ENCODE measurements at places on chromosomes 12 and 14.

DNA sequence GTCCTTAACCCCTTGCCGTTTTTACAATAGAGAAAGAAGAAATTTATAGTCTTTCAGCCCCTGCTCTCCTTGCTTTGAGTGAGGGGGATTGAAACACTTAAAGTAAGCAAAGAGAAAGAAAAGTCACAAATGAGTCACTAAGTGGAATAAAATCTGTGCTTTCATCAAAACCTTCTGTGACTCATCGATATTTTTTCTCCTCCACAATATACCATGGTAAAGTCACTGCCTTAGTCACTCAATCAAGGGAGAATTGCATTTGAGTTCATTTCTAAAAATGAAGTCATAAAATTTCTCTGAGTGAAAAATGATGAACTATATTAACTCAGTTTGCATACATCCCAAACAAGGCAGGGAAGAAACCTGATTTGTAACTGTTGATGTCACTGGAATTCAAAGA, 470.3 kb downstream of the FOXG1 start:
- DNase-seq, result no peak

DNA sequence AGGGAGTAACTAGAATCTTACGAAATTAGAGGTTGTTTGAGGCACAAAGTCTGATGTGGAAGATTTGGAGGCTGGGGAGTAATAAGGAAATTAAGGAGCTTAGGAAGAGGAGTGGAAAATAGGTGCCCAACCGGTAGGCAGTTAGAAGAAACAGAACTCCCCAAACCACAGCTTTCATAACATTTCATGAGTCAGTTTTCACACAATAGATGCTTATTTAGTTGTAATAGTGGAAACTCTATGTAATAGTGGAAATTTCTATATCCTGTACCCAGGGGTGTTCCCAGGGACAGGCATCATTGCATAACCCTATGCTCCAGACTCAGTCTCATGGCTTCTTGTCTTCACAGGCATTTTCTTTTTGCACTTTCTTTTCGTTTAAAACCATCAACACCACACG, 8.3 kb downstream of the C3AR1 start:
- DNase-seq, result no peak

GRCh38 chr12:89636776-89637160, 71.9 kb downstream of the ATP2B1 start:
- no peak for DNase-seq

GRCh38 chr12:14262771-14263511, 102.5 kb upstream of the ATF7IP start:
- no peak for DNase-seq

- peak; percentile 51 for DNase-seq
Observed at GRCh38 chr14:103848175-103849077, 1.1 kb upstream of the PPP1R13B start.

DNA sequence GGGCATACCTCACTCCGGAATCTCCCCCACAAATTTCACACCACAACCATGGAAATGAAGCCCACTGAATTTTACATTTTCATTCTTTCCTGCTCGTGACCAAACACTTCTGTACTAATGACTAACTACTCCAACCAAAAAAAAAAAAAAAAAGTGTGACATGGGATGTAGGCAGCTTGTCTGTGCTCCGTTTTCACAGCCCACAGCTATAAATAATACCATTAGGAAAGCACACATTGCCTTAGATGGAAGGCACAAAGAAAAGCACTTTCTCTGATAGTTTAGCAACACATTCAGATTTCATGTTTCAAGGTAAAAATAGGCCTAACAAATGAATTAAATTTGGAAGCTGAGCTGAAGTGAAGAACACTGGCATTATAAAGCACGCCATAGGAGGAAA, 42.5 kb downstream of the DUSP6 start:
- no peak for DNase-seq

DNA sequence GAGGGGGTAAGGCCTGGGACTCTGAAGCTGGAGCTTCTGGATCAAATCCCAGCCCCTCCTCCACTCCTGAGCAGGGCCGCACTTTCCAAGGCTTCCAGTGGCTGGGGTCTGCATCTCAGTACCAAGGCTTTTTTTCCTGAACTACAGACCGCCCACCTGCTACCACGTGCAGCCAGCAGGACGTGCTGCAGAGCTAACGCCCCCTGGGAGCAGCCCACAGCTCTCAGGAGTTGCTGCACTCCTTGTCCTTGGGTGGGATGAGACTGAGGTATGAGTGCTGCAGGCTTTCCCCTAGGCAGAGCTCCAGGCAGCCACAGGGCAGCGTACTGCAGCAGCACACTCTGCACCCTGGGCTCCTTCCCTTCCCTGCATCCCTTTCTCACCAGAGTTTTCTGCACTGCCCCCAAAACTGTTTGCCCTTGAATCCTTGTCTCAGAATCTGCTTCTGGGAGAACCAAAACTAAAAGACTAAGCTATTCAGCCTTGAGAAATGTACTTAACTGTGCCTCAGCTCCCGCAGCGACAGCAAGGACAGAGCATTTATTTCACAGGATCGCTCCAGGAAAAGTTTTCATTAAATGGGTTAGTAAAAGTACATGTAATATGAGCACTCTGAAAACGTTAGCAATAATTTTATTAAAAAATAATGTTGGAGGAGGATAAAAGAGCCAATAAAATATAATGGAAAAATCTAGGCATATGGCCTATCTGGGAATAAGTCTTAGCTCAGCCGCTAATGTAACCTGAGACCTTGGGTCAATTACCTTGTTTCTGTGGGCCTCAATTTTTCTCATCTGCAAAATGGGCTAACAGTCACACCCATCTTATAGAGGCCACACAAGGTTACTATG, 25.5 kb downstream of the RBM19 start:
- no peak for DNase-seq

GRCh38 chr12:4526923-4527546, 11.7 kb upstream of the RAD51AP1 start:
- DNase-seq, result no peak

DNA sequence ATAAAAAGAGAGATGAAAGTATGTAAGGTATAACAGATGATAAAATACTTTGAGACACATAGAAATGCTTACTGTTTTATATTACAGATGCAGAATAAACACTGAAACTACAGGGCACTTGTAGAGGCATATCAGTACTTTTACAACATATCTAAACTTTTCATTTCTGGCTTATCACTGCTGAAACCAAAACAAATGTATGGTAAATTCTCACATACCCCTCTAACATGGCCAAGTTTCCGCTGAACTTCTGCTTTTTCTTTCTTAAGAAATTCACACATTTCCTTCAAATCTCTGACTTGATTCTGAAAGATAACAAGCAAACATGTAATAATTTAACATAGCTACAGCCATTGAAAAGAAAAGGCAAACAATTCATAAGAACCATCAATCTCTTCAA, 33.3 kb upstream of the C12orf50 start:
- DNase-seq, result no peak

- DNase-seq, result no peak
Observed at GRCh38 chr12:38427442-38427841, 110.9 kb downstream of the ALG10B start.

DNA sequence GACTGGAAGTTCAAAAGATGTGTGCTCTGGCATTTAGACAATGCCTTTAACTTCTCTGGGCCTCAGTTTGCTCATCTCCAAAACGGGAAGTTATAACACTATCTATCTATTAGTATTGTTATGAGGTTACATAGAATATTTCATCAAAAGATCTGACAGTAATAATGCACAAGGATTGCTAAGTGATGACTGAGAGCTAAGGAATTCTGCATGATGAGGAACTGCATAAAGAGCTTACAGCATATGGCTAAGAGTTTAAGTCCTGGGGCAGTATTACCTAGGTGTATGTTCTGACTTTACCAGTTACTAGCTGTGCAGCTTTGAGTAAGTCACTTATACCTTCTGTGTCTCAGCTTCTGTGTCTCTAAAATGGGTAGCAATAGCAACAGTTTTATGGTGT, 160.1 kb upstream of the TMPO start:
- peak; percentile 22 for DNase-seq

- DNase-seq, result no peak
Observed at GRCh38 chr12:49796606-49797448, 31.4 kb downstream of the NCKAP5L start.

All from muscle of back (tissue), 13 donors.